ENCODE measurements at places on chromosomes 2 and 18.

DNA sequence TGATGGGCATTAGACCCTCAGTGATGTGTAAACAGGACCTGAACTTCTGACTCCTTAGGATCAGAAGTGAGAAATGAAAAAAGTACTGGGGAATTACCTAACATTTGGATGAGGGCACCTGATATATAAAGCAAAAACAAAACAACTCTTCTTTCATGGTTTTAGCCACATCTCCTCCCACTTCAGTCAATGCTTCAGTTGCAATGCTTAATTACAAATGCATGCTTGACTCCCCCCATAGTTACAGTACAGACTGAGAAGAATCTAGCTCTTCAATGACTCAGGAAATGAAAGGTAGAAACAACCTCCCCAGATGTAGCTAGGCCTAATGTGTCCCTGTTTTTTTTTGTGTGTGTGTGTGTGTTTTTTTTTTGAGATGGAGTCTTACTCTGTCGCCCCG lies 276.8 kb upstream of the POU3F3 start:
- no peak for DNase-seq

DNA sequence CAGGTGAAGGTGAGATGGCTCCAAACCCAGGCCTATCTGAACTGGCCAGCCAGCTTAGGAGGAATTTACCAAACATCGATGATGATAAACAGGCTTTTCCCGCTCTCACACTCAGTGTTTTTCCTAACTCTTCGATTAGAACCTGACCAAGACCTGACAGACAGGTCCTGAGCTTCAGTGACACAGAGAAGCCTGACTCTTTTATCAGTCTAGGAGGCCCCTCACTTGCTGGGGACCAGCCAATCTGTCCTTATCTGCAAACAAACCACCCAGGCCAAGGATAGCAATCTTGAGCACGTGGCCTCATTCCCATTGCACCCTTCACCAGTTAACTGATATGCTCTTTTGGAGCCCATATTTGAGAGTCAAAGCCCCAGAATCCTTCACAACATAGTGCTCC lies 1.9 kb upstream of the ITSN2 start:
- no peak for DNase-seq

- DNase-seq = no peak
Observed at GRCh38 chr2:95346231-95346737, 49.1 kb downstream of the KCNIP3 start.

- no peak for DNase-seq
Observed at GRCh38 chr2:71588497-71589170, 135.3 kb downstream of the DYSF start.

DNA sequence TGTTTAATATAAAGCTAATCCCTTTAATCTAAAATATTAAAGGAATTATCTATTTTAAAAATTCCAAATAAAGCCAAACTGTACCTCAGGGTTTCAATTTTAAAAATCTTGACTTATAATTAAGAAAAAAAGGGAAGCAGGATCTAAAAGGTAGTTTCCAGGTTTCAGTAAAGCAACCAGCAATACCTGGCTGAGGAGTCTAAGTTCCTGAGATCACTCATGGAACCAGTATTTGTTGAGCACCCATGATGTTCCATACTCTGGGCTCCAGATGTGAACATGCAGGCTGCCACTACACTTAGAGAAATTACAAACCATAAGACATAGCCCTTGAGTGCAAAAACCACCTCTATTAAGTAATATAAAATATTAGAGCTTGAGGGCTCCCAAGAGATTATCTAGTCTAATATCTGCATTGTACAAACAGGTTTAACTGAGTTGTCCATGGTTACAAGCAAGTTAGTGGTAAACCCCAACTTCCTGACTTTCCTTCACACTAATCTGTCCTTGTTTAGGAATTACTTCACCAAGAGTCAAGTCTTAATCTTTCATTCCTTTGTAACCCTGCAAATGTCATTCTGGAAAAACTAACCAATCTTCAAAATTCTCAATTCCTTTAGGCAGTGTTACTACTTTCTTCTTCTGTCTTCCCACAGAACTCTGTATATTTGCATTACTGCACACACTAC lies 49.2 kb downstream of the CLASP1 start:
- no peak for DNase-seq
